ENCODE measurements at places on chromosomes 1 and 21.

DNA sequence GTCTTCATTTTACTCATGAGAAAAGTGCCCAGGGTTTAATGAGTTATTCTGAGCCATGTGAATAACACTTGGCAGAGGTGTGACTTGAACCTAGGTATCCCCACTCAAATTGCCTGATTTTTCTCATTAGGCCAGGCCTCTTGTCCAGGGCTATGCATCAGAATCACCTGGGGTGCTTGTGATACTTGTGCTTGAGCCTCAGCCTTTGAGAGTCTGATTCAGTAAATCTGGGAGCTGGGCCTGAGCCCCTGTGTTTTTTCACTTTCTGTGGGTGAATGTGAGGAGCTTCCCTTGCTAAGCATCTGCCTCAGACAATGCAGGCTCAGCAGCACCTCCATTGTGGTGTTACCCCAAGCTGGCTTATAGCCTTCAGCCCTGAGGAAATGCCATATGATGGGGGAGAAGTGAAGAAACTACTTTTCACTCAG lies 127.1 kb downstream of the S1PR1 start:
- no peak for DNase-seq

GRCh38 chr1:109306832-109307273 lies at the start of gene MYBPHL:
MYBPHL (minus strand) TSS chr1:109307011; CDS start chr1:109306991, 20 bp downstream.
- no peak for DNase-seq

GRCh38 chr21:34960687-34961086 lies 88.4 kb downstream of the RUNX1 start:
- DNase-seq, result no peak

DNA sequence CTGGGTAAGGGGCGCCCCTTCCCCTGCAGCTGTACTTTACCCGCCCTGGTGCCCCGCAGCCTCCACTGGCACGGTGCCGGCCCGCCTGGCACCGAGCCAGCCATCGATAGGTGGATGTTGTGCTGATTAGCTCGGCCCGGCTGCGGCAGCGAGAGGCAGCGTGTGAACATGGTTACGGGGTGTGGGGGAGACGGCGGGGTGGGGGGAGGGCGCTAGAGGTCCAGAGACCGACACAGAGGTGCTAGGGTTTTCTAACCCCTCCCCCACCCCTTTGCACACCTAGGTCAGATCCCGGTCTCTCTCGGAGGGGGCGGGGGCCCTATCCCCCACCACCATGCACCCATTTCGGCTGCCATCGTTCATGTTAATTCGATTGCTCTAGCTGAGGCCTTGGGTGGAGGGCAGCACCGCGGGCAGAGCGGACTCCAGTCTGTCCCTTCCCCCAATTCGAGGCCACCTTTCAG lies 6.7 kb downstream of the EFNA4 start:
- no peak for DNase-seq

DNA sequence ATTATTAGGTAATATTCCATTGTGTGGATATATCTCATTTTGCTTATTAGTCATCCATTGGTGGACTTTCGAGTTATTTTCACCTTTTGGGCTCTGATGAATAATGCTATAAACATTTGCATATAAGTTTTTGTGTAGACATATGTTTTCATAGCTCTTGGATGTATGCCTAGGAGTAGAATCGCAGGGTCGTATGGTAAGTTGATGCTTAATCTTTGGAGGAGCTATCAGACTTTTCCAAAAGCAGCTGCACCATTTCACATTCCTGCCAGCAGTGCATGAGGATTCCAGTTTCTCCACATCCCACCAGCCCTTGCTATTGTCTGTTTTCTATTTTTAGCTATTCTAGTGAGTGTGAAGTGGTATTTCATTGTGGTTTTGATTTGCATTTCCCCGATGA lies 120.3 kb upstream of the TMEM51 start:
- DNase-seq, result no peak

GRCh38 chr1:39508857-39509305 lies 17.4 kb downstream of the BMP8A start:
- DNase-seq, result no peak

GRCh38 chr1:117051224-117052064 lies 8.7 kb upstream of the TTF2 start:
- peak; percentile 16 for DNase-seq

DNA sequence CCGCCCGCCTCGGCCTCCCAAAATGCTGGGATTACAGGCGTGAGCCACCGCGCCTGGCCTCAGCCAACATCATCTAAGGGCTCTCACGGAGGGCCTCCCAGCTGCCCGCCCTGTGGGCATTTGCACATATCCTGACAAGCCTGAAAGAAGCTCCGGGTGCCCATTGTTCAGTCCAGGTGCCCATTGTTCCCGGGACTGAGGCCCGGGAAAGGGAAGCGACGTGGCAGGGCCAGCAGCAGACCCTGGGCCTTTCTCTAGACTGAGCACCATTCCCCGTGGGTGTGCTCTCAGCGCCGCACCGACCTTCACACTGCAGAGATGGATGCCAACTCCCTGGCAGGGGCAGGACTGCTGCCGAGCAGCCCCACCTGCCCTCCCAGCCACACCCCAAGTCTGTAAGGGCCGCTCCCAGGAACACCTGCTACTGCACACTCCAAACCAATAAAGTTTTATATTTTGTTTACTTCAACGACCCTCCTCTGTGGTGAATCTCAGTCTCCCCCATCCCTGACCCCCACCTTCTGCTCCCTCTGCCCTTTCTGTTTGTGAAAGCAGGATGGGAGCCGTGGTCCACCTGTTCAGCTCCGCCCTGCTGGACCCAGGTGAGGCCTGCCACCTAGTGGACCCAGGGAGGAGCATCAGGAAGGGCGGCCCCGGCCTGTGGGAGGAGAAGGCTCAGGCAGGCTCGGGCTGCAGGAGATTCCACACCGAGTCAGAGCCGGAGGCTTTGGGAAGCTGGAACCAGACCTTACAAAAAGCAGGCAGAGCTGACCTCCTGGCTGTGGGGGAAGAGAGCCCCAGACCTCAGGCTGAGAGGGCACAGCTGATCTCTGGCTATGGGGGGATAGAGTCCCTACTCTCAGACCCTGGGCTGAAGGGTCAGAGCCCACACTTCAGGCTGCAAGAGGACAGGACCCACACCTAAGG lies 1.1 kb upstream of the TMEM82 start:
- DNase-seq, result peak; percentile 31

- DNase-seq, result no peak
Observed at GRCh38 chr21:36425286-36425685, 40.1 kb downstream of the CHAF1B start.

GRCh38 chr1:19402031-19402813 lies 83.1 kb downstream of the CAPZB start:
- DNase-seq, result no peak

GRCh38 chr1:91075233-91076135 lies 53.6 kb upstream of the ZNF644 start:
- no peak for DNase-seq

GRCh38 chr1:212375986-212376385 lies 38.7 kb downstream of the PACC1 start:
- no peak for DNase-seq

GRCh38 chr1:12064073-12064969 lies 1.2 kb downstream of the TNFRSF8 start:
- DNase-seq, result no peak

DNA sequence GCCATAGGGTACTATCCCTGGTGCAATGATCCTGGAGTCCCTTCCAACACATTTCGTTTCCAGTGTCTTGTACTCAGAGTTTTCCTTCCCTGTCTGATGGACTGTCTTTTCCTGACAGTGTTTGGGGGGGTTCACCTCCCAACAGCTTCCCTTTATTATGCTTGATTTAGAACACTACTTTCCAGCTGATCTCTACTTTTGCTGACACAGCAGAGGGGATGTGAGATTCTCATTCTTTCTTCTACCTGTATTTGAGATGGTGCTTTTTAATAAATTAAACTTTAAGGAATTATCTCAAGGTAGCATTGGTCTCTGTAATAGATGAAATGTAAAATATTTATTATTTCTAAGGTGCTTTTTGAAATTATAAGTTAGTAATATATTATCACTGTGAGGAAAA lies 41.0 kb downstream of the SLC35A3 start:
- no peak for DNase-seq

- no peak for DNase-seq
Observed at GRCh38 chr1:31621847-31622730, 4.6 kb downstream of the HCRTR1 start.

DNA sequence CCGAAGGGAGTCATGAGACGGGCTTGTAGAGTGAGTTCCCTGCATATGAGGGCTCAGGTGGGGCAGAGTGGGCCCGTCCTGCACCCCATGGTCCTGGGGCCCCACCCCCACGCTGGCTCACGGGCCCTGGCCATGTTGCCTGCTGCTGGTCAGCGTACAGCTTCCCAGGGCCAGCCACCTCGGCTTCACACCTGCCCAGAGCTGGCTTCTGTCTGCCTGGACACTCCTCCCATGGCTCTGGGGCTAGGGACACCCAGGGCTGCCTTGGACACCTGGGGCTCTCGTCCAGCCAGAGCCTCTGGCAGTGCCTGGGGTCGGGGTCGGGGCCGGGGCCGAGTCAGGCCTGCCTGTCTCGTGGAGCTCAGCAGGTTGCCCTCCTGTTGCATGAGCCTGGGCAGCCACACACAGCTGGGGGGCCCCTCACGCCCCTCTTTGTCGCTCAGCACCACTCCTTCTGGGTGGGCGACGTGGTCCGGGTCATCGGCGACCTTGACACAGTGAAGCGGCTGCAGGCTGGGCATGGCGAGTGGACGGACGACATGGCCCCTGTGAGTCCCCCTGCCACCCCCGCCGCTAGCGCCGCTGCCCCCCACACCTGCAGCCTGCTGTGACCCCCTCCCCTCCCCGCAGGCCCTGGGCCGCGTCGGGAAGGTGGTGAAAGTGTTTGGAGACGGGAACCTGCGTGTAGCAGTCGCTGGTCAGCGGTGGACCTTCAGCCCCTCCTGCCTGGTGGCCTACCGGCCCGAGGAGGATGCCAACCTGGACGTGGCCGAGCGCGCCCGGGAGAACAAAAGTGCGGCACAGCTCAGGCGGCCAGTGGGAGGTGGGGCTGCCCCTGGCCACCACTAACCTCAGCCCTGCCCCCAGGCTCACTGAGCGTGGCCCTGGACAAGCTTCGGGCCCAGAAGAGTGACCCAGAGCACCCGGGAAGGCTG lies 5.5 kb upstream of the MMP23B start:
- DNase-seq, result no peak

DNA sequence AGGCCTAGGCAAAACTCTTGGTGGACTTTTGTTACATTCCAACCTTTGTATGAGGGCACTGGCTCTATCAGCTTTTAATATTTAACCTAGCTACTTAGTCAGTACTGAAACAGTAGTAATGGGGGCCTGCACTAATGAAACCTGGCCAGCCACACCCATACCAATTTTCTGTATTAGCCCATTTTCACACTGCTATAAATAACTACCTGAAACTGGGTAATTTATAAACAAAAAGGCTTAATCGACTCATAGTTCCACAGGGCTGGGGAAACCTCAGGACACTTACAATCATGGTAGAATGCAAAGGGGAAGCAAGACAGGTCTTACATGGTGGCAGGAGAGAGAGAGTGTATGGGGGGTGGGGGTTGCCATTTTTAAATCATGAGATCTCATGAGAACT lies 245.7 kb upstream of the RGS18 start:
- no peak for DNase-seq

GRCh38 chr1:30330644-30331043 lies 392.7 kb downstream of the MATN1 start:
- no peak for DNase-seq

DNA sequence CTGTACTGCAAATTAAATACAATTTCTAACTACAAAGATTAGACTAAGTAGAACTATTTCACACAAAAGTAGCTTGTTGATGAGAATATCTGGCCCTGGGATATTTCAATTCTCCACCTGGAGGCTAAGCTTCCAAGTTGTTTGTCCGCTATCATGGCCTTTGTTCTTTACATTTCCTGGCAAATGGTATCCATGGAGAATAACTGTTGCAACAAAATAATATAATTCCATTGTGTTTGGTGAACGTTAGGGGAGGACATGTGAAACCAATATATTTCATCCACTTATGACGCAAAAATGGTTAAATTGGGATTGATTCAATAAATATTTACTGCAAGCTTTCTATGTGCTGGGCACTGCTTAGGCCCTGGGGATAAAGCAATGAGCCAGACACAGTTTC lies 565.4 kb downstream of the PTPRC start:
- DNase-seq, result no peak

DNA sequence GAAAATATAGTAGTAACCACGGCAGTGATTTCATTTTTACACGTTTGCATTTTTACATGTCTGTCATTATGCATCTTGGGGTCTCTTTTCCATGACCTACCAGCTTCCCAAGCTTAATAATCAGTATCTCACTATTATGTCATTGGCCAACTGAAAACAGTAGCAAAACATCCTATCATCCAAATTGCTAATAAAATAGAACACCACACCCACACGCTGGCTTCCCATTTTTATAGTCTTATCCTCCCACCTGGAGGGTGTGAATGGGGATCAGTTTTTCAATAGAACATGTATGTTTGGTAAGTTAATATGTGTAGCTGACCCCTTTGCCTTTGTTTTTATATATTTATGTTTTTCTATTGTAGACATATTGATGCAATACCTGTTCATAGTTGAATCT lies 11.8 kb downstream of the TFF3 start:
- DNase-seq, result no peak

- no peak for DNase-seq
Observed at GRCh38 chr1:56709269-56709880, 64.3 kb downstream of the PRKAA2 start.

GRCh38 chr1:30760596-30761324 lies 3.2 kb upstream of the LAPTM5 start:
- DNase-seq, result no peak

- DNase-seq, result no peak
Observed at GRCh38 chr1:3393987-3394920, 60.2 kb upstream of the ARHGEF16 start.

DNA sequence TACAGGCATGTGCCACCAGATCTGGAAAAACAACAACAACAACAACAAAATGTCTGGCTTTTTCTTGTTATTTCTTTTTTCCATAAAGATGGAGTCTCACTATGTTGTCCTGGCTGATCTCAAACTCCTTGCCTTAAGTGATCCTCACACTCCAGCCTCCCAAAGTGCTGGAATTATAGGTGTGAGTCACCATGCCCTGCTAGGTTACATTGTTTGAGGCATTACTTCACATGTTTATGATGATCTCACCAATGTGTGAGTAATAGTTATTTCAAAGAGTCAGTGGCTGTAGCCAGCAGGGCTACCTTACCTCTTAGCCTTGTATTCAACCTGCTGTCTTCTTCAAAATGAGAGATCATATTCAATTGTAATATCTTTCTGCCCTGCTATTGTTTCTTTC lies 445.7 kb downstream of the AMY1C start:
- no peak for DNase-seq

- DNase-seq, result no peak
Observed at GRCh38 chr1:153608742-153609584, 4.0 kb downstream of the S100A16 start.

DNA sequence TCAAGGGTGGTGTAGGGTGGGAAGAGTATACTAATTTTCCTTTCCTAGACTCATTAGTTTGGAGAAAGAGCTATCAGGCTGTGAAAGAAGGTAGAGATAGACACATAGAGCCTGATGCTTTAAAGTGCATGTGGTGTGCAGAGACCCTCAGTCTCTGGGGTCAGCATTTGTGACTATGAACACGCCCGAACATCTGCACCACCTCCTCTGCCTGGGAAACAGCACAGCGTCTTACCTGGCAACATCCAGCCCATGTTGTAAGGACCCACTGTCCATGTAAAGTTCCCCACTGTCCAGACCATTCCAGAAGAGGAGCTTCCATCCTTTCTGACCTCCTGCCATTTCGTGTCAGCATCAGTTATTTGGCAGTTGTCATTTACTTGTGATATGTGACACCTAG lies 83.4 kb downstream of the KCND3 start:
- no peak for DNase-seq

GRCh38 chr1:113125517-113125916 lies 52.5 kb downstream of the LRIG2 start:
- DNase-seq, result no peak

All from stimulated activated CD8-positive, alpha-beta memory T cell treated with anti-CD3 and anti-CD28 coated beads, Interleukin-7, amount 100 ng/mL, for 4 hours (primary cell).